A673 (cell line): ENCODE measurements at places on chromosomes 12 and 14.

- DNase-seq, result no peak
- peaks cover 14% of the 10 kb centered on the region for H3K4me1 ChIP-seq
- H3K4me3 ChIP-seq, result no peak overlapping the region
- no peak overlapping the region for H3K27ac ChIP-seq
- H3K27me3 ChIP-seq, result peaks cover 21% of the 10 kb centered on the region
- no peaks in the 10 kb centered on the region for H3K36me3 ChIP-seq
These were observed 65.3 kb upstream of the FAM181A start for GRCh38 chr14:93861836-93862235.

DNA sequence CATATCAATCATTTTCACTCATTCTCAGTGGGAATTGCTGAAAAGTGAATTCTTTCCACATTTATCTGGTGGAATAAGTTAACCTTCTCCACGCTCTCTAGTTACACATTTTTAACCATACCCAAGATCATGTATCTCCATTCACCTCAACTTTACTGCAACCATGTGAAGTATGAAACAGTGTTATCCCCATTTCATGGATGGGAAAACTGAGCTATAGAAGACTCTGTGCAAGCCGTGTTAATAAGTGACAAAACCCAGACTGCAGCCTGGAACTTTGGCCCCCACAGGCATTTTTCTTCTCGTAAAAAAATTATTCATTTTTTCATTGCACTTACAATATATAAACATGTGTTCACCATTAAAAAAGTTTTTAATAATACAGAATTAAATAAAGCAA is 82.4 kb upstream of the CCND2 start:
- H3K36me3 ChIP-seq, result no peaks in the 10 kb centered on the region
- H3K27ac ChIP-seq, result no peak overlapping the region
- no peaks in the 10 kb centered on the region for H3K4me1 ChIP-seq
- no peak for DNase-seq
- H3K27me3 ChIP-seq, result peaks cover 25% of the 10 kb centered on the region

GRCh38 chr14:91302391-91302790 is 57.9 kb upstream of the GPR68 start:
- no peaks in the 10 kb centered on the region for H3K4me1 ChIP-seq
- no peak for DNase-seq
- H3K36me3 ChIP-seq, result peaks cover 35% of the 10 kb centered on the region
- H3K27me3 ChIP-seq, result no peaks in the 10 kb centered on the region

DNA sequence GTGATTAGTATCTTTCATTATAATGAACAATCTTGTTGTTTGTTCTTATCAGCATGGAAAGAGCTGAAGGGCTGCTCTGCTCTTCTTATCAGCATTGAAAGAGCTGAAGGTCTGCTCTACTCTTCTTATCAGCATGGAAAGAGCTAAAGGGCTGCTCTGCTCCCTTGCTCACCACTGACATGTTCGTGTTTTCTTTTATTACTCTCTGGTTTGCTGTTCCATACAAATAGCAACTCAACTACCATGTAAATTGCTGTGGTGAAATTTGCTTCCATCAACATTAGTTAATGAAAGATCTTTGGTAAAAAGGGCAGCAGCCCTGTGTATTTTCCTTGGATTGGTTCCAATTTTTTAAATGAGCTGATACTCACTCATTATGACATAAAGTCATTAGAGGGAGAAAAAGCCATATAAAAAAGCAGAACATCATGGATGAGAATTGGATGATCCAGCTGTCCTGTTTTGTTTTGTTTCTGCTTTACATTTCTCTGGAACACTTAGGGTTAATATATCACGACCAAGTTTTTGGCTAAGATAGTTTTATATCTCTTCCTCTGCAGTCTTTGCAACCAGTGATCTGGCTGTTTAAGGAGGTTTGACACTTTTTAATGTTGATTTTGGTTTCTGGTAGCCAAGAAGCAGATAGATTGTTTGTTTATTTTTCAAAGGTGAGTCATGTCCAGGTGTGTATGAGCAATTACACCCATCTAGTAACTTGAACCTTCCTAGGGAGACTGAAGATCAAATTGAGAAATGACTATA is 356.6 kb downstream of the CEP128 start:
- no peak overlapping the region for H3K27ac ChIP-seq
- no peak overlapping the region for H3K4me3 ChIP-seq
- H3K27me3 ChIP-seq, result no peaks in the 10 kb centered on the region
- H3K4me1 ChIP-seq, result no peaks in the 10 kb centered on the region
- no peak for DNase-seq
- H3K36me3 ChIP-seq, result no peaks in the 10 kb centered on the region

DNA sequence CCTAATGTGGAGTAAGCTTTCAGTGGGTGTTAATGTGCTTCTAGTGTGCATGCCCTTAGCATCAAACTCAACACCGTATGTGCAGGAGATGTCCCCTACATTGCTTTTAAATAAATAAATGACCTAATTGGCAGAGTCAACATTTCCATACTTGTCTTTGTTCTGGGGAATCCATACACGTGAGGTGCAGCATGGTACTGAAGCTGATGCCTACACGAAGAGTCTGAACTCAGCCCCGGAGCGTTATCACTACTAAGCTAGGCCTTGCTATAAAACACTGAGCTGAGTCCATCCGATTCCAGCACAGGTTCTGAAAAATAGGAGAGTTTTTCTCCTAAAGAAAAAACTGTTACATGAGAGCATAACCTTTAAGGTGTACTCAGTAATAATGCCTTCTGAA is 125.0 kb upstream of the DYRK2 start:
- no peak overlapping the region for H3K4me3 ChIP-seq
- DNase-seq, result no peak
- no peaks in the 10 kb centered on the region for H3K4me1 ChIP-seq

- peaks cover 5% of the 10 kb centered on the region for H3K36me3 ChIP-seq
- DNase-seq, result peak; percentile 32
- H3K4me1 ChIP-seq, result peaks cover 56% of the 10 kb centered on the region
- H3K27ac ChIP-seq, result peak overlapping the region; percentile 71
- H3K4me3 ChIP-seq, result no peak overlapping the region
These were observed 12.1 kb downstream of the CNOT2 start for GRCh38 chr12:70255311-70255710.

DNA sequence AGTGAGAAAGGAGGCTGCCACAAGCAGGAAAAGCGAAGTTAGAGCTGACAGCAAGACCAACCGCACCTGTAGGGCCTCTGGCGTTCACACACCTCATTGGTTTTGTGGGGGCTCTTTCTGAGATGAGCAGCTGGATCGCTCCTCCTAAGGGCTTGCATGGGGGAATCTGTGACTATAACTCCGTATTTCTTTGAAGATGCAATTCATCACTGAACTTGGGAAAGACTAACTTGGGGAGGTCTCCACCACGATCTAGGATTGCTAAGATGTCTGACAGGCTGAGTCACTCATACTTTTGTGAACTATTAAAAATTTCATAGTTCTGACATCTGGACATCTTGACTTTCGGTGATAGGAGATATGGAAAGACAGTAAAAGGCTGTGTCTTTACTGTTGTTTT is 173.6 kb downstream of the ETV6 start:
- H3K27me3 ChIP-seq, result no peaks in the 10 kb centered on the region
- no peak for DNase-seq
- H3K4me1 ChIP-seq, result peaks cover 61% of the 10 kb centered on the region
- H3K36me3 ChIP-seq, result no peaks in the 10 kb centered on the region

DNA sequence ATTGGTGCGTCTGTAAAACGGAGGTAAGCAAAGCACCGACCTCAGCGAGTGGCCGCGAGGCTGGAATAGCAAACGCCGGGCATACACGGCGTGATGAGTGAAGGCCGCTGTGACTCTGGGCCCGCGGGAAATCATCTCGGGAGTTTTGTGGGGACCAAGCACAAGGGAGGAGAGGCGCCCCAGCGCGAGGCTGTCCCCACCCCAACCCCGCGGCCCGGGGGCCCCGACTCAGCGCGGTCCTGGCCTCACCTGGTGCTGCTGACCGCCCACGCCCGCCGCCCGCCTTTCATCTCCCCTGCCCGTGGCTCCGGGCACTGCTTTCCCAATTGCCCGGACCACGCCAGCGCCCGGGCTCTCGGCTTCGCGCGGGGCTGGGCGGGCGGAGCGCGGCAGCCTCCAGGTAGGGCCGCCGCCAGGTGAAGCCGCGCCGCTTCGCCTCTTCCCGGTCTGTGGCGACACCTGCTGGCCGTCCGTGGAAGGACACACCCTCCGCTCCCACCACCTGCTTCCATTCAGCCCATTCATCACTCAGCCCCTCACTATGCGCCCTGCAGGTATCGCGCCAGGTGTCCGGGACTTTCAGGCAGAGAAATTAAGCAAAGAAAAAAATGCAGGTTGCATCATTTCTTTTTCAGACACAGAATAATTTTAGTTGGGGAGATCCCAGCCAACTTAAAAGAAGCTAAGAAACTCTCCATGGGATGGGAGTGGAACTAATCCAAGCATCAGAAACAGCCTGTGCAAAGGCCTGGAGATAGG is 360.4 kb downstream of the MED13L start:
- no peaks in the 10 kb centered on the region for H3K4me1 ChIP-seq
- H3K27me3 ChIP-seq, result no peaks in the 10 kb centered on the region
- H3K27ac ChIP-seq, result no peak overlapping the region
- no peaks in the 10 kb centered on the region for H3K36me3 ChIP-seq
- DNase-seq, result peak; percentile 27

DNA sequence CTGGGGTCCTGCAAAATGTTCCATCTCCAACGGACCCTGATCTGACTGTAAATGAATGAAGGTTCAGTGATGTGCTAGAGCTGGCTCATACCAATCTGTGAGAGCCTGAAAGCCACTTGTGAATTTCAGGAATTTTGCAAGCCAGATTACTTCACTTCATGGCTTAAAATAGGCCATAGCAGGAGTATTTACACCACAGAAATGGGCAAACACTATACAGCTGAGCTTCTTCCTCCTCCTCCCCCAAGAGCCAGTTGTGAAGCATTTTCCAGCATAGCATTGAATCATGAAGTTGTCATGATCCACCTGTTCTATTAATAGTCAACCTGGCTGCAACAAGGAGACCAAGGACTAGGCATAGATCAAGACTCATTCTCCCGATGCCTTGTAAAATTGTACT is 141.3 kb upstream of the RASSF8 start:
- no peak overlapping the region for H3K27ac ChIP-seq
- H3K36me3 ChIP-seq, result no peaks in the 10 kb centered on the region
- no peaks in the 10 kb centered on the region for H3K27me3 ChIP-seq

- H3K4me3 ChIP-seq, result no peak overlapping the region
- DNase-seq, result no peak
- H3K4me1 ChIP-seq, result peaks cover 4% of the 10 kb centered on the region
- no peak overlapping the region for H3K27ac ChIP-seq
- no peaks in the 10 kb centered on the region for H3K36me3 ChIP-seq
These were observed 14.2 kb downstream of the IQSEC3 start for GRCh38 chr12:80681-81190.

DNA sequence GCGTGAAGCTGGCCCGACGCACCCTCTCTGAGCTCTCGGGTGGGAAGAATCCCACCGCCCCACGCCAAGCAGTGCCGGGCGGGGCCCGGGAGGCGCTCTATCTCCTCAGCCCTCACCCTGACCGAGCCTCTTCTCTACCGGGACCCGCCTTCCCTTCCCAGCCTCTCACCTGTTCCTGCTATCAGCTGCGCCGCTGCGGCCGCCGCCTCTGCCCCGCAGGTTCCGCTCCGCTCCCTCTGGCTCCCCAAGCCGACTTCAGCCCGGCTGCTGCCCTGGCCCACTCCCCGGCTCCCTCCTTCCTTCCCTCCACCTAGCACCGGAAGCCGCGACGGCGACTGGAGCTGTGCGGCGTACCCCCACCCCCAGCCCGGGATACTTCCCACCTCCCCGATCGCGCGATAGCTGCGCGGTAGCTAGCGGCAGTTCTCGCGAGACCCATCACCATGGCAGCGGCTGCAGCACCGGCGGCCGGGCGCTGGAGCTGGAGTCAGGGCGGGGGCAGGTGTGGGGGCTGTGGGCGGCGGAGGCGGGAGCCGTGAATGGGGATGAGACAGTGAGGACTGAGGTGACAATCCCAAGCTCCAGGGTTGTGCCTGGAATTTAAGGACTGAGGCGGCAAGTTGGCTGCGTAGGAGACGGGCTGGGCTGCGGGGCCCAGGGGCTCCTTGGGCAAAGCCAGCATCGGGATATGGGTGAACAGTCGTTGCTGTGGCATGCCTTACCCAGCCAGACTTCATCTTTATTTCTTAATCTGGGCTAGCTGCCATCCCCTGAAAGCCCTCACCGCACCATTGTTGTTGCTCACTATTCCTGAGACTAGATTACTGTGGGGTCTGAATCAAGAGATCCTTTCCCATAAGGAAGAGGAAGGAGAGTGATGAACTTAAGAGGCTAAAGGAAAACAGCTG is at the start of gene ARF3:
Gene ARF3, minus strand, starts transcription at position 347 of the 908 bp plus-strand sequence. CDS start 16,392 bp downstream, outside the sequence.
- H3K4me1 ChIP-seq, result peaks cover 16% of the 10 kb centered on the region
- peak; percentile 97 for DNase-seq
- H3K36me3 ChIP-seq, result peaks cover 6% of the 10 kb centered on the region
- no peaks in the 10 kb centered on the region for H3K27me3 ChIP-seq
- H3K27ac ChIP-seq, result peak within 1 kb of the TSS; percentile 86

DNA sequence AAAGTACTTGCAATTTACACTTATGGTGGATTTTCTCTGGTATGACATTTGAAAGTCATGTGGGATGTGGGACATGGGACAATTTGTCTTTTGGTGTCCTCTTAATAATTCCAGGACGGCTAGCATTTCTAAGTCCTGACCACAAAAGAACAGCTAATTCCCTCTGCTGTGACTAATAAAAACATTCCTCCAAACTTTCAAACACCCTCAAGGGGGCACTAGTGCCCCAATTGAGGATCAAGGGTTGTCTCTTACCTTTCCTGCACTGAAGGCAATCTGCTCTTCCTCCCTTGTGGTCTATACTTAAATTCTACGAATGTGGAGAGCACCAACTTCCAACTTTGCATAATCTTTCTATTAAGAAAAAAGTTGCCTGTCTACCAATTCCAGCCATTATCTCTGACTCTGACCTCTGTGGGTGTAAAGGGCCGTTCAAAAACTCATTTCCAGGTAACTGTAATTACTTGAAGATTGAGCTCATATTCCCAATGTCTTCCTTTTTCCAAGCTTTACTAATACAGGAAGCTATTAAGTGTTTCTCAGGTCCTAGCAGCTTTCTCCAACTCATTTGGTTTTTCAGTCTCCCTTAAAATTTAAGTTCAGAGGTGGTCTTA is 210.2 kb downstream of the PTPRO start:
- H3K4me3 ChIP-seq, result no peak overlapping the region
- no peaks in the 10 kb centered on the region for H3K27me3 ChIP-seq
- no peaks in the 10 kb centered on the region for H3K36me3 ChIP-seq
- no peaks in the 10 kb centered on the region for H3K4me1 ChIP-seq
- DNase-seq, result peak; percentile 84

DNA sequence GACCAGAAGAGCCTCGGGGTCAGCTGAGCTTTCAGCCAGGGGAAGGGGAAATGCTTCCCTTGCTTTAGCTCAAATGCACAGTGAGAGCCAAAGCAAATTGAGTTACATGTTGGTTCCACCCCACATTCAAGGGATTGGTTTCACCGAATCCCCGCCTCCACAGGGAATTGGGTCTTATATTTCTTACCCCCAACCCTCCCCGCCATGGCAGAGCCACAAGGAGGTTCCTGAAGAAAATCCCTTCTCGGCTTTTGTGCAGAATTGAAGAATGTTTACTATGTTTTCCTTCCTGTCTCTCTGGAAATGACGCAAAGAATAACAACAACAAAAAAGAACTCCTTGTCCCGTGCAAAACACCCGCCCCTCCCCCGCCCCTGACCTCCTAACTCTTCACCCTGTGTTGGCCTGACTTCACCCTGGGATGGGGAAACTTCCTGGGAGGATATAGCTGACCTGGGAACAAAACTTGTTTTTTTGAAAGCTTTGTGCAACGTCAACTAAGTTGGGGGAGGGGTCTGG is 21.9 kb upstream of the CIPC start:
- no peaks in the 10 kb centered on the region for H3K4me1 ChIP-seq
- H3K27me3 ChIP-seq, result no peaks in the 10 kb centered on the region
- no peaks in the 10 kb centered on the region for H3K36me3 ChIP-seq
- no peak for DNase-seq
- no peak overlapping the region for H3K27ac ChIP-seq
